ENCODE measurements at places on chromosomes 5 and 9.

- no peak for DNase-seq
Observed at GRCh38 chr9:129023036-129023907, 4.9 kb downstream of the SH3GLB2 start.

GRCh38 chr9:37626708-37627292, 24.0 kb upstream of the FRMPD1 start:
- DNase-seq = no peak

DNA sequence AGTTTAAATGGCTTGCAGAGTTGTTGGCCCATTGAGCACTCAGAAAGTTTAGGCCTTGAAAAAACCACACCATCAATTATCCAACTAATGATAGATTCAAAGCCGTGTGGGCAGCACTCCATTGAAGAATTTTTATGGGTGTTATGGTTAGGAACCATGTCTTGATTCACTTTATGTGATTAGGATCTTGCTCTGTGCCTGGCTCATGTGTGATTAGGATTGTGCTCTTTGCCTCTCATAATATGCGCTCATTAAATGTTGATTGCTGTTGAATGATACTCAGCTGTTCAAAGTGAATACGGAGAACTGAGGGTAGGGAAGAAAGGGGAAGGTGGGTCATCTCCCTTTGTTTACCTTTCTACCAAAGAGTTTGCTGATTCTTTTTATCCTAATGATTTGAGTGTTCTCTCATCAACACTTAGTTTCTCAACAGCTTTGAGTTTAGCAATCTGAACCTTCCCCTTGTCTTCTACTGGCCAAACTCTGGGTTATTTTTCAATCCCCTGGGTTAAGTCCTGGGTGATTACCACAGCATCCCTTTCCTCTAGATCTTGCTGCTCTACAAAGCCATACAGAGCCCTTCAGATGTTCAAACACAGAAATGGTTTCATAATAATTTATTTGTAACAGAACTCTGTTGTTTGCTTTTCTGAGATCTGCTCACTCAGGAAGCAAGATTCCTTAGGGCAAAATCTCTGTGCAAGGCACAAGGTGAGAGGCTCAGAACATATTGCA, 668.8 kb upstream of the RGMB start:
- DNase-seq = no peak

GRCh38 chr9:120390637-120391190, 189.3 kb downstream of the CDK5RAP2 start:
- no peak for DNase-seq

- DNase-seq = no peak
Observed at GRCh38 chr5:159163701-159164046, 45.7 kb downstream of the RNF145 start.

DNA sequence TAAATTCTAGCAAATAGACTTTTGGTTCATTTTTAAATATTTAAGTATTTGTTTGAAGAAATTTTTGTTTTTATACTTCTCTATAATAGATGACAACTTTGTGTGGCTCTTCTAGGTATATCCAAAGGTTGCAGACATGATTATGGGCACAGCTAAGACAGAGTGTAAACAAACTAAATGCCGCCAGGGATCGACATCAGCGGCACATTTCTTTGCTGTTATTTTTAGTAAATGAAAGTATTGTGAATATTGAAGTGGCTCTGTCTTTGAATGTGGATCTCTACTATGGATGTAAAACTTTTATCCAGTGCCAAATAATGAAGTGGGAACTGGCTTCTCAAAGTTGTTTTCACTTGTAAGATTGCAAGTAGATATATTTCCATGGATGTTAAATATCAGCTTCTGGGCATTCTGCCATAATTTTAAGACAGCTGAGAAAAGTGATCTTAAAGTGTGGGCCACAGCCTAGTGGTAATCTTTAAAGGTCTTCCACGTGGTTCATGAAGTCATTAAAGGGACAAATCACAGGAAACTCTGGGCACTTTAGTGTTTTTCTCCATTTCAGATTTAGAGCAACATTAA, 589.9 kb downstream of the ZNF608 start:
- DNase-seq = no peak
